ENCODE measurements at places on chromosomes 3 and 15.
A peak's percentile ranks its signal among the peaks of the same experiment; 100 is the strongest.

- no peak for DNase-seq
Observed at GRCh38 chr3:42114130-42114725, 23.1 kb downstream of the TRAK1 start.

DNA sequence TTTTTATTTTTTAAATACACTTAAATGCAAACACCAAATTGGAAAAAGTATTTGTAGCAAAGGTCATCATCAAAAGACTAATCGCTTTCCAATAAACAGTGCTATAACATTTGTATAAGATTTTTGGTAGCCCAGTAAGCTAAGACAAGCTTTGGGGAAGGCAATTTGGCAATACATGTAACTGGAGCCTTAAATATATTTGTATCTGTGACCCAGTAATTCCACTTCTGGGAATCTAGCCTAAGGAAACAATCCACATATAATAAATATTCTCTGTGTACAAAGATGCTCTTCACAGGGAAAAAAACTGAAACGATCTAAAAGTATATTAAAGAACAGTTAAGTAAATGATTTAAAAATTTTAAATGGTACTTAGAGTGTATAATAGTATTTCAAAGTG lies 65.5 kb upstream of the TJP1 start:
- DNase-seq = no peak

- no peak for DNase-seq
Observed at GRCh38 chr3:171187706-171188290, 161.3 kb upstream of the SLC2A2 start.

GRCh38 chr3:189334064-189334920 lies 162.5 kb downstream of the TPRG1 start:
- DNase-seq = no peak

DNA sequence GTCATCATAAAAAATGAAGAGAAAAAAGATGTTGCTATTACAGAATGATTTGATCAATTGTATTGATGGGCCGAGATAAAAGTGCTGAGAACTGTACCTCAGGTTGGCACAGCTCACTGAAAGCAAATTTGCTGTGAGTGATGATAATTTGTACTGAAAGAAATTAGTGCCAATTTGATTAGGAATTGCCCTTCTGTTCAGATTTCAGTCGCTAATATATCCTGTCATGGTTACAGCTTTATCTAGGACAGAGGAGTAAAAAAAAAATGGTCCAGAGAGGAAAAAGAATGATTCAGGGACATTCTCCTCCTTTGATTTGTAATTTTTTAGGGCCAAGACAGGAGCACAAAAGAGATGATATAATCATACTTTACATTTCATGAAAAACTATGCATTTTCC lies 1264.2 kb downstream of the ROBO2 start:
- no peak for DNase-seq

DNA sequence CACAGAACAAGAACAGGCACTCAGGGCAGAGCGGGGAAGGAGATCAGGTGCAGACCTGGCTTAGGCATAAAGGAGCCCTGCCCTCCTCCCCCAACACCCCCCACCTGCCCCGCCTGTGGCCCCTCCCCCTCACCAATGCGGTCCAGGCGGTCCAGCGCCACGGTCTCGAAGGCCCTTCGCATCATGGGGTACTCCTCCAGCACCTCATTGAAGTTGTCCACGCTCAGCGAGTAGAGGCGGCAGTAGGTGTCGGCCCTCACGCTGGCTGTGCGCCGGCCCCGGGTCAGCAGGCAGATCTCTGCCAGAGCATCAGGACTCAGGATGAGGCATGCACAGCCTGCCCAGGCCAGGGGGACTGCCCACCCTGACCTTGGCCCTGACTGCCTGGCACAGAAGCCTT lies 44.8 kb downstream of the HCN4 start:
- no peak for DNase-seq

GRCh38 chr3:112437146-112438022 lies 61.9 kb downstream of the BTLA start:
- DNase-seq = no peak

DNA sequence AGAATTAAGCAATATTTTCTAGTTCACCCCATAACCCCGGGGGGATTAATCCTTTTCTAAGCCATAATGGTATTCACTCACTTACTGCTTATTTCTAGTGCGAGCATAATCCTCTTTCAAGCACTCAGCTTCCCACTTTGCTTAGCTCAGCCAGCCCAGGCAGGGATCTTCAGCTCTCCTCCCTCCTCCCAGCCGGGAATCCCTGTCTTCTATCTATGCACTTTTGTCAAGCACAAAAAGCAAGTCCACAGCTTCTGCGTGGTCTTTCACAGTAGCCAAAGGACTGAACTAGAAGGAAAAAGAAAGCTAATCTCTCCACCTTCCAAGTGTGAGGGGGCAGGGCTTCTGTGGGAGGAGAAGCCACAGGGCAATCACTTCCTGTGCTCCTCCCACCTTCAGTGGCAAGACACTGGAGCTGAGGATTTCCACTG lies 62.8 kb downstream of the PEX5L start:
- DNase-seq = no peak

DNA sequence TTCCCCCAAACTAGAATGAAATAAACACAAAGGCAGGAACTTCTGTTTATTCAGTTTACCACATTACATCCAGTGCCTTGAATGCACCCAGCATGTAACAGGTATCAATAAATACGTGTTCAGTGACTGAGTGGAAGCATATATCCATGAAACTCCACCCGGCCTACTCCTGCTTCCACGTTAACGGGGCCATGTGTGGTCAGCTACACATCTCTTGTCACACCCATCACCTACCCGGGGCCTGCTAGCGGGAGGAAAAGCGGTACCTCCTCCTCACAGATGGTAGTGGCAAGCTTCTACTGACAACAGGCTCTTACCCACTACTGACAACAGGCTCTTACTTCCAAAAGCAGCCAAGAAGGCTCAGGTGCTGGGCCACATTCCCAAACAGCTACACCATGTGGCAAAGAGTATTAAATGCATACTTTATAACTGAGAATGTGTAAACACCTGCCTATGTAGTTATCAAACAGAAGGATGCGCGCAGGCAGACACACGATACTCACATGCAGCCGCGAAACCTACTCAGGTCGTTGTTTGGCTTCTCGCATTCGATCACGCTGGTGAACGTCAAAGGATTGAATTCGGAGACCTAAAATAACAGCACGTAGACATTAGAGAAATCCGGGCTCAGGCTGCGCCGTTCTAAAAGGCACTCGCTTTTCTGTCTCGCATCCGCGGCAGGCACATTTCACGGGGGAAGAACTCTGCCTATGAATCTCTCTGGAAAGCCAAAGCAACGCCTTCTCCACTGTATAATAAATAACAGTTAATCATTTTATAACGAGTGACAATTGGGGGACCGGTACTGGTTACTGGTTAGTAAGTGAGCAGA lies 127.4 kb downstream of the ATP10A start:
- no peak for DNase-seq

- no peak for DNase-seq
Observed at GRCh38 chr3:184299488-184300377, 692 bp downstream of the PSMD2 start.

- DNase-seq = no peak
Observed at GRCh38 chr3:123295901-123296250, 94.1 kb downstream of the SEC22A start.

DNA sequence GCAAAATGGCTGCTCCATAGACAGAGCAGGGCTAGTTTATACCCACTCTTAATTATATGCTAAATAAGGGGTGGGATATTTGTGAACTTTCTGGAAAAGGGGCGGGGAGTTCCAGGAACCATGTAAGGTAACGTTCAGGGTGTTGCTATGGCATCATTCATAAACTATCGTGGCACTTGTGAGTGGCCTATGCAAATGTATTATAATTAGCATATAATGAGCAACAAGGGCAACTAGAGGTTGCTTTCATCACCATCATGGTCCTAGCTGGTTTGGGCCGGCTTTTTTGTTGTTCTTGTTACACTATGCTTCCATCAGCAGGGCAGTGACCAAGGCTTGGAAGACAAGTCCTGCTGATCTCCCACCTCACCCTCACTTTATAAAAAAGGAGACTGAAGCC lies 43.2 kb upstream of the FGD5 start:
- no peak for DNase-seq

- DNase-seq = no peak
Observed at GRCh38 chr15:43541785-43542184, 24.4 kb downstream of the MAP1A start.

DNA sequence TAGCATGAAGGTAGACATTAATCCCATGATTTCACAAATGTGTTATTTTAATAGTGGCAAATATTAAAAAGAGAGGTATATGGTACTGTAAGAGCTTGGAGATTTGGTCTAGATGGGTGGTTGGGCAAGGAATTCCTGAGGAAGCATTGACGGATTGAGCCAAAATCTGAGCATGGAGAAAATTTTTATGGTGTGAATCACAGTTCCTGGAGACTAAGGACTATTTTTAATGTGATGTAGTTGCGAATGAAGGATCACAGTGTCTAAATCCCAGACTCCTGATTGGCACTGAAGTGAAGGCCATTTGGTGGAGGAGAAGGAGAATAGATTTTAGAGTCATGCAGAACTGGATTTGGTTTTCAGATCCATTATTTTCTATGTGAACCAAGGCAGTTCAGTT lies 188.7 kb upstream of the FEZF2 start:
- DNase-seq = no peak

- no peak for DNase-seq
Observed at GRCh38 chr15:35181538-35181937, 96.4 kb upstream of the NANOGP8 start.

- peak; percentile 49 for DNase-seq
Observed at GRCh38 chr15:101045236-101045646, 126.1 kb downstream of the LRRK1 start.

GRCh38 chr3:133466531-133467386 lies 66.9 kb downstream of the BFSP2 start:
- no peak for DNase-seq

DNA sequence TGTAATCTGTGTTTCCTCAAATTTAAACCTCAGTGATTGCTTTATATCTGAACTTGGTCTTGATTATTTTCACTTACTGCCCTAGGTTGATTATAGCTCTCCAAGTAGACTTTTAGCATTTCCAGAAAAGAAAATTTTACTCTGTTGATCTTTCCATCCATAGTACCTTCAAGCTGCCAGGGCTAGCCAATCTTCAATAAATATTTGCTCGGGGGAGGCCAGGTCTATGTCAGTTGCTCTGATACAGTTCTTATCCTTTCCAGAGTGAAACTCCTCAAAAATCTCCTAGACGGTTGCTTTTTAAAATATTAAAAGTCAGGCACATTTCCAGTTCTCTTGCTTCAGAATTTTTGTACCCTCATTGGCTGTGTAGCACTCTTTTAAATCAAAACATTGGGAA lies 38.8 kb downstream of the RETNLB start:
- no peak for DNase-seq

GRCh38 chr3:190117981-190118380 lies 2.7 kb downstream of the P3H2 start:
- DNase-seq = no peak

DNA sequence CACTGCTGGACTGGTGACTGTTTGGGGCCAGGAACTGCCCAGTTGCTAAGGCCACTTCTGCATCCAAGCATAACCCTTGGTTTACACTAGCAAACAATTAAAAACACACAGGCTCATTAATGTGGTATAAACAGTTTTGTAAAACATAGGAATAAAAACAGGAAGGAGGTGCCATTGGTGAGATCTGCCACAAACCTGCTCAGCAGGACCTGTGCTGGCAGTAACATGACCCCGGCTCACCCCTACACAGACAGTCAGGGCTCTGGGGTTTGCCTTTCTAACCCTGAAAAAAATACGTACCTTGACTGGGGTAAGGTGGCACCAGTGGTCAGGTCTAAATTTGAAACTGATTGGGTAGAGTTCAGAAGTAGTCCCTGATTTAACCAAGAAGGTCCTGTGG lies 76.2 kb downstream of the ATP1B3 start:
- no peak for DNase-seq

GRCh38 chr3:188627652-188628051 lies 473.7 kb downstream of the LPP start:
- no peak for DNase-seq

GRCh38 chr3:82202269-82202668 lies 440.8 kb upstream of the GBE1 start:
- no peak for DNase-seq

DNA sequence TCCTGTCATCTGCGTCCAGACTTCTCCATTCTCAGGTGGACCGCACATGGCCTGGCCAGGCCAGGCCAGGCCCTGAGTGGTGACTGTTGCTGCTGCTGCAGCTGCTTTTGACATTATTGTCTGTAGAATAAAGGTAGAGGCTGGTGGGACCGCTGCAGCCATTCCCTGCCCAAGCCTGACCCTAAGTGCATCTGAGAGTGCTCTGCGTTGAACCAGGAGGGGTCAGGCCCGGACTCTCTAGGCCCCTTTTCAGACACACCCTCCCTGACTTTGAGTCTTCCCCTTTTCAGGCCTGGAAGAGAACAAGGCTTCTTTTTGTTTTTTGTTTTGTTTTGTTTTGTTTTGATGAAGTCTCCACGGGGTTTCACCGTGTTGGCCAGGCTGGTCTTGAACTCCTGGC lies 54.6 kb upstream of the FLNB start:
- no peak for DNase-seq

GRCh38 chr15:100771746-100772145 lies 107.9 kb upstream of the ALDH1A3 start:
- no peak for DNase-seq

- DNase-seq = no peak
Observed at GRCh38 chr3:17469520-17469919, 272.9 kb downstream of the TBC1D5 start.

- no peak for DNase-seq
Observed at GRCh38 chr3:97954228-97954827, 17.9 kb downstream of the RIOX2 start.

- DNase-seq = no peak
Observed at GRCh38 chr15:88571852-88572259, 25.4 kb upstream of the DET1 start.
